ENCODE measurements at places on chromosomes 16 and 17. TPM values are rescaled to one million over a fixed set of nuclear protein-coding genes. Genes with fewer than 3 reads are reported as not detected.
A peak's percentile ranks its signal among the peaks of the same experiment; 100 is the strongest.

- DNase-seq, result no peak
Measured at GRCh38 chr17:28959471-28959871, 8.2 kb upstream of the PHF12 start.

DNA sequence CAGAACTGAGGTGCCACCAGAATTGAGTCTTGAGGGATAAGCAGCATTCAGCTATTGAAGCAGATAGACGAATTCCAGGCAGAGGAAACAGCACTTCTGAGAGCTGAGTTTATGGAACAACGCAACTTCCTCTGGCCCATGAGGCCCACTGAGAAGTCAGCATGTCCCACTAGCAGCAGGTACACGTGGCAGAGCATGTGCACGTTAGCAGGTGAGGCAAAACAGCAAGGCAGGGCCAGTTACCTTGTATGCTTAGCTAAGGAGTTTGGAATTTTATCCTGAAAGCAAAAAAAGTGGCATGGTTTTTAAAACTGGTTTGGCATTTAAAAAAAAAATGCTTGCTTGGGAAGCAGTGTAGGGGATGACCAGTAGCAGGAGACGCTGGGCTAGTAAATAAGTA is 305.6 kb downstream of the CPPED1 start:
- DNase-seq, result no peak

- DNase-seq, result no peak
Measured at GRCh38 chr16:56298948-56299596, 107.8 kb downstream of the GNAO1 start.

- no peak for DNase-seq
Measured at GRCh38 chr17:9865586-9865985, 39.5 kb downstream of the RCVRN start.

GRCh38 chr16:89289428-89290395 is 72.2 kb downstream of the ZNF778 start:
- peak; percentile 69 for DNase-seq

DNA sequence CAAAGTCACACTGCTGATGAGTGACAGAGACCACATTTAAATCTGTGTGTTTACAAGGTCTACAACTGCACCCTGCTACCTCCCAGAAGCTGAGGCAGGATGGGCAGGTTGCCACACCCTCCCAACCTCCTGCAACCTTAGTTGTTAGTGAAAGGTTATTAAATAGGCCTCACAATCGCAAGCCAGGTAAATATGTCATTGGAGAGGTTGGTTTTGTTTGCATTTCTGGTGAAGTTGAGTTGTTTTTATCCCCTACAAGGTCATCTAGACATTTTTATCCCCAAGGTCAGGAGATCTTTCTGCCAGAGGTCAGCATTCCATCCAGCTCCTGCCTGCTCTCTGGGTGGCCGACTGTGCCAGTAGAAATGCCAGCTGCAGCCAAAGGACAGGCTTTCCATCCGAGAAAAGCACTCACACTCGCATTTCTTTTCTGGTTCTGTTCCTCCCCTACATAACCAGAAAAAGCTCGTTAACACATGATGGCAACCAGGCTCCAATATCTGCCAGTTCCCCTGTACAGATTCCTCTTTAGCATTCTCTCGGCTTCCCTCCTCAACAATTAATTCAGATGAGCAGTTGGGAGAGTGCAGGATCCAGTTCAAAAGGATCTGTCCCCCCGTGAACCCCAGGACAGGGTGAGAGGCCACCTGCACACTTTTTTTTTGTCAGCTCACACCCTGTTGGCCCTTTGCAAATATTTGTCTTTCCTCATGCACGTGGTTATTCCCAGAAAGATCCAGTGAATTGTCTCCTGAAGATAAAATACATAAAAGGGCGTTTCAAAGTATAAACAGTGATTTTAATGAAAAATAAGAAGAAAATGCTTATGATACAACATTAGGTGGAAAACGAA is 562.8 kb downstream of the MAF start:
- DNase-seq, result no peak

DNA sequence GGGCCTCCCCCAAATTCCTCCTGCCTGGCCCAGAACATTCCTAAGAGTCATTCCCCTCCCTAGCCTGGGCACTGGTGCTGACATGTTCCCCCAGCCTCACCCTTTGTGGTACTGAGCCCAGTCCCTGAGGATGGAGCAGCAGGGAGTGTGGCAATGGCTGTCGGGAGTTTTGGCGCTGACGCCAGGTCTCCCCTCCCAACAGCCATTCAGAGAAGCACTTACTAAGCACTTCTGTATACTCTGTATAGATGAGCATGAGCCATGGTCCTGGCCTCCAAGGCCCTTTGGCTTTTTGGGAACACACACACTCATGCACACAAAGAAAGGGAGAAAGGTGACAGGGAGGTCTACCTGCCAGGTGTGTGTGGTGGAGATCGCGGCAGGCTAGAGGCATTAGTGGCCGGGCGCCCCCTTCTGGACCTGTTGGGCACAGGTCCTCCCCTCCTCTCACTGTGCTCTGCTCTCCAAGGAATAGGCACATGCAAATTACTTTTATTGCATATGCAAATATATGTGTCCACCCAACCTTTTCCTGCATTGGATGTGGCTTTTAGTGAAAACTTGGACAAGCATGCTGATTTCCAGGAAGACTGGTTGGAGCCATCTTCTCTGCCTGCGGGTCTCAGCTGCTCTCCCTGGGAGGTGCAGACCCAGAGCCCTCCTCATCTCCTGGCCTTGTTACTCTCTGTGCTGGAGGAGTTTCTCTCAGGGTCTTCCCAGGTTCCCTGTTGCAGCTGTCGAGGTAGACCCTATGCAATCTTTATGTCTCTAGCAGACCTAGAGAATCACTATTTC is 17.4 kb upstream of the C17orf107 start:
- DNase-seq, result peak; percentile 70

- DNase-seq, result no peak
Measured at GRCh38 chr17:1975573-1975972, 49.6 kb downstream of the RTN4RL1 start.

- no peak for DNase-seq
Measured at GRCh38 chr17:73228748-73229236, 32.9 kb downstream of the CPSF4L start.

DNA sequence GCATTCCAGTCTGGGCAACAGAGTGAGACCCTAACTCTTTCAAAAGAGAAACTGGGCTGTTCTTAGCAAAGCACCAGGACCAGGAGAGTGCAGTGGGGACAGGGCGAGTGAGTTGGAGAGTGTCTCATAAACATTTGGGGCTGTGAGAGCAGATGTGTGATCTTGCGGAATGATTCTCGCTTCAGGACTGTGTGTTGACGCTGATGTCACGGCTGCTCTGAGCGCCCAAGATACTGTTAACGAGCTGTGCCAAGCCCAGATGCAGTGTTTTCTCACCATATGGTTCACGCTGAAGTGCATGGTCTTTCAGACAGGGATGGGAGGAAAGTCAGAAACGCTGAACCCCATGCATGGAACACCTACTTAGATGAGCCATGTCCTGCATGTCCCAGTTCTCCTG is 438.2 kb downstream of the HS3ST4 start:
- no peak for DNase-seq

DNA sequence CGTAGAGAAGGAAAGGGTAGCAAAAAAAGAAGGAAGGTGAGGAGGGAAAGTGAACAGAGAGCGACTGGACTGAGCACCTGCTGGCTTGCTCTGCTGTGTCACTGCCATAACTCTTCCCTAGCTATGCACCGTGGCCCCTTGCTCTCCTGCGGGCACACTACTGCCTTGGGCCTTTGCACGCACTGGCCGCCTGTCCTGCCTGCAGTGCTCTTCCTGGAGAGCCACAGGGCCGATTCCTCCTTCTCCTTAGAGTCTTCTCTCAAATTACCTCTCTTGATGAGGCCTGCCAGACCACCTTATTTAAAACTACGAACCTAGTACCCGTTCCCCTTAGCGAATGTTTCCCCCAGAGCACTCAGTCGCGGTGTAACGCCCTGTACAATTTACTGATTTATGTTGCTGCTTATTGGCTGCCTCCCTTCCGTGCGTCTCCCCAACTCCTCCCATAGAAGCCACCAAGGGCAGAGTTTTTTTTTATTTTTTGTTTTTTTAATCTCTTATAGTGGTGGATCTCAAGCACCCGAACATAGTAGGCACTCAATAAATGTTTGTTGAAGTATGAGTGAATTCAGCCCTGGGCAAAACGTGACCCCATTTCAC is 70.3 kb downstream of the RAI1 start:
- DNase-seq, result no peak

GRCh38 chr16:51355875-51356274 is 204.8 kb upstream of the SALL1 start:
- no peak for DNase-seq

- DNase-seq, result no peak
Measured at GRCh38 chr17:77786740-77787505, 171.6 kb upstream of the TNRC6C start.

DNA sequence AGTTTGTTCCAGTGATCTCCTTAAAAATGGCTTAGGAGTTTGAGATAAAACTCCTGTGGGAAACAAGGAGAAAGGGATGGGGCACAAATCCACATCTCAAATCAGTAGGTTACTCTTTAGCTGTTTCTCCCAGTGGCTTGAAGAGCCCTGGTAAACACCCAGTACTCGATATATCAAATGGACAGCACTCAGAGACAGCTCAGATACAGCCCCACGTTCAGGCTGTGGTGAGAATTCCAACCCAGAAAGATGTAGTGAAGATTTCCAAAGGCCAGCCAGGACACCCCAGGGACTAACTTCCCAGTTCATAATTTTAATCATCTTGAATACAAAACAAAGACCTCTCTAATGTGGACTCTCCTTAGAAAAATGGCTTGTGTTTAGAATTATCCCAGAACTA is 6.4 kb upstream of the VEZF1 start:
- no peak for DNase-seq

DNA sequence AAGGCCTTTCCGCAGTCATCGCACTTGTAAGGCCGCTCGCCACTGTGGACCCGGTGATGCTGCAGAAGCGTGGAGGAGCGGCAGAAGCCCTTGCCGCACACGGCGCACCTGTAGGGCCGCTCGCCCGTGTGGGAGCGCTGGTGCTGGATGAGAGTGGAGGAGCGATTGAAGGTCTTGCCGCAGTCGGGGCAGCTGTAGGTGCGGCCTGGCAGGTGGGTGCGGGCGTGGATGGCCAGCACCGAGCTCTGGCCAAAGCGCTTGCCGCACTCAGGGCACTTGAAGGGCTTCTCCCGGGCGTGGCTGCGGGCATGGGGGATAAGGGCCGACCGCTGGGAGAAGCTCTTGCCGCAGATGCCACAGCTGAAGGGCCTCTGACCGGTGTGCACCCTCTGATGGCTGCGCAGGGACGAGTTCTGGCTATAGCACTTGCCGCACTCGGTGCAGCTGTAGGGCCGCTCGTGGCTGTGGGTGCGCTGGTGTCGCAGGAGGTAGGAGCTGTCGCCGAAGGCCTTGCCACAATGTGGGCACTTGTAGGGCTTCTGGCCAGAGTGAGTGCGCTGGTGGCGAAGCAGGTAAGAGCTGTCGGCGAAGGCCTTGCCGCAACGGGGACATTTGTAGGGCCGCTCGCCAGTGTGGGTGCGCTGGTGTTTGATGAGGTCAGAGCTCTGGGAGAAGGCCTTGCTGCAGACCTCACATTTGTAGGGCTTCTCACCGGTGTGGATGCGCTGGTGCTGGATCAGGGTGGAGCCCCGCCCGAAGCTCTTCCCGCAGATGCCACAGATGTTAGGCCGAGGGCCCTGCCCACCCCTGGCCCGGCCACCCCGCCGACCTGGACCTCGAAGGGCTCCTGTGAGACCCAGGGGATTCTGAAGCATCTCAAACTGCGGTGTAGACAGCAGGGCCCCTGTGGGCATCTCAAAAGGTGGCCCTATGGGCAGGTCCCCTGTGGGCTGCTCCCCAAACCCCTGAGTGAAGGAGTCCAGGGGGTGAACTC is 1.5 kb downstream of the ZNF768 start:
- DNase-seq, result no peak

- no peak for DNase-seq
Measured at GRCh38 chr16:53546988-53547391, 44.0 kb upstream of the AKTIP start.

GRCh38 chr17:75679706-75680211 is 12.6 kb downstream of the SAP30BP start:
- DNase-seq, result no peak

- no peak for DNase-seq
Measured at GRCh38 chr17:15109608-15110007, 155.5 kb downstream of the PMP22 start.

GRCh38 chr17:51813784-51814174 is 344.7 kb downstream of the CA10 start:
- no peak for DNase-seq

- no peak for DNase-seq
Measured at GRCh38 chr17:50492214-50492613, 13.6 kb downstream of the RSAD1 start.

DNA sequence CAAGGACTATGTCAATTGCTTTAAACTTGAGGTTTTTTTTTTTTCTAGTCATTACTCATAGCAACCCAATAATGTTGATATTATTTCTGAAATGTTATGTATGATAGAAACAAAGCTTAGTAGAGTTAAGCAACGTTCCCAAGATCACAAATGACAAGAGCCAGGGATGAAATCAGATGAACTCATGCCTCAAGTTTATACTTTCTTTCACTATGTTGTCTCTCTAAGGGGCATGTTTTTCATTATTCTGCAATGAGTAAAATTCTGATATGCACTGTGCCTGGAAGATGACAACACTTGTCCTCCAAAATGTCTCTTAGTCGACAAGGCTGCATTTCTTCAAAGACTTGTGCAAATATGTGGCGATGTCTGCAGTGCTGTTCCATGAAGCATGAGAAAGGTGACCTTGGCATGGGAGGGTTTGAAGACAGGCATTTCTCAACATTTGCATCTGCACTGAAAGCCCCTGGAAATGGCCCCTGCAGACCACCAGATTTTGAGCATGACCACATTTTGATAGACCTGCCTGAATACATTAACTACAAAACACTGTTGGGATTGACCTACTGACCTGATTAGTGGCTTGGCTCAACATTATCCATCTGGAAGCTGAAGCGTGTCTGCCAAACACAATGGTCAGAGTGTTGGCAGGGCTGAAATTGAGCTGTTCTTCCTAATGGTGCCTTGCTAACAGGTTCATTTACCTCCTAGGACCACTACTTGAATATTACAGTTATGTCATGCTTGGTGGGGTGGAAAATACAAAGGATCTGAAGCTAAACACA is 1027.5 kb downstream of the CDH11 start:
- no peak for DNase-seq

- DNase-seq, result no peak
Measured at GRCh38 chr16:72743011-72743761, 304.7 kb downstream of the ZFHX3 start.

Gene SLC47A2
- total RNA-seq, result not detected

Gene MYH2
- total RNA-seq, result not detected

Gene KRT16
- not detected for total RNA-seq

Gene GINS2
- total RNA-seq, result 60.6 TPM

Gene SLC16A13
- total RNA-seq, result 6.7 TPM

Gene GPR142
- not detected for total RNA-seq

Gene KRTAP9-9
- total RNA-seq, result not detected

Gene C17orf107
- 1.5 TPM for total RNA-seq

Gene LRRC45
- 19.5 TPM for total RNA-seq

Gene RNU2-1
- total RNA-seq, result 1,770 TPM

Gene OR1F1
- not detected for total RNA-seq

All from activated T-cell treated with anti-CD3 and anti-CD28 coated beads, Interleukin-2, amount 50 U/mL, for 4 hours (primary cell).